Fibroblast of villous mesenchyme (primary cell): ENCODE measurements at places on chromosomes 5 and 9.

GRCh38 chr5:81782811-81783210 lies 31.9 kb upstream of the SSBP2 start:
- DNase-seq = peak; percentile 33

GRCh38 chr5:132459983-132460838 lies 30.4 kb downstream of the IRF1 start:
- DNase-seq = no peak

GRCh38 chr9:76560481-76560922 lies 101.5 kb downstream of the GCNT1 start:
- DNase-seq = peak; percentile 85

DNA sequence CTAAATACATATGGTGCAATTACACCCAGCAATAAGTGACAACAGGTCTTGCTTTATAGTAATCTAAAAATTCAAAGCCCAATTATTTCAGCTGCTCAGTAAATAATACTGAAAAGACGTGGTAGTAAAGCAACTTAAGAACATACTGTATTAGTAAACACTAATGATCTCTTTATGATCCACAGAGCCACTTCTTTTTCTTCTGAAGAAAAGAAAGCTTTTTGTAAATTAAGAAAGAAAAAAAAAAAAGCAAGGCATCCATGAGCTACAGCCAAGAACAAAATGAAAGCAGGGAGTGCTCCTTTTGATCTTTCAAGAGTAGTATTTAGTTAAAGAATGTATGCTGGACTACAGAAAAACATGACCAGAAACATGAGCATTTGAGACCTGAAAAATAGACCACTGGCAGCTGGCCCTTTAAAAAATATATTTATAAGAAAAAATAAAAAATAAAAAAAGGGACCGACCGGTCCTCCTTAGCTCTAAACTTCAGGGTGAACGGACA lies 348.7 kb downstream of the GLIS3 start:
- peak; percentile 46 for DNase-seq

DNA sequence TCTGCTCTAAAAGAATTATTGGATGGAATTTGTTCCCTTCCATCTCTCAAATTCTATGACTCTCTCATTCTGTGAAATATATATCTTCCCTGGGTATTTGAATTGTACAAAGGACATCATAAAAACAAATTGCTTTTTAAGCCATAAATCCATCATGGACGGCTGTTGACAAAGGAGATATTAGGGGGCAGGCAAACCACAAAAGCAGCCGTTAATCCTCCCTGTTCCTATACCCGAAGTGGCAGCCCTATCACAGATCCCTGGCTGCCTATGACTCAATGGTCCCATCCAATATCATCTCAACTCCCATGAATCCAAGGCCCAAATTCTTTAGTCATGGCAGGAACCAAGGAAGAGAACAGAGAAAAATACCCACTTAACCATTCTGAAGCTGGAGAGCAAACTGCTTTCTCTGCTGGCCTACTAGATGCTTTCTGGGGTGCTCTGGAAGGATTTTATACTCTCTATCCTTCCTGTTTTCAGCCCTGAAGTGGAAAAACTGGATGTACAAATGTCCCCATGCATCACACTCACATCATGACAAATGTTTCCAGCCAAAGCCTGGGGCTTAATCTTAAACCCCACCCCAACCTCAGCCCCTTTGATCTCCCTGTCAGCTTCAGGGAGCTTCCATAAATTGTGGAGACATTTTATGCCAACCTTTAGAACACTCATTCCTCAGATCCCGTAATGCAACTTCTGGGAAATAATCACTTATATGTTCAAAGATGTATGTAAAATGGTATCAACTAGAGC lies 59.5 kb downstream of the FAM114A2 start:
- no peak for DNase-seq

DNA sequence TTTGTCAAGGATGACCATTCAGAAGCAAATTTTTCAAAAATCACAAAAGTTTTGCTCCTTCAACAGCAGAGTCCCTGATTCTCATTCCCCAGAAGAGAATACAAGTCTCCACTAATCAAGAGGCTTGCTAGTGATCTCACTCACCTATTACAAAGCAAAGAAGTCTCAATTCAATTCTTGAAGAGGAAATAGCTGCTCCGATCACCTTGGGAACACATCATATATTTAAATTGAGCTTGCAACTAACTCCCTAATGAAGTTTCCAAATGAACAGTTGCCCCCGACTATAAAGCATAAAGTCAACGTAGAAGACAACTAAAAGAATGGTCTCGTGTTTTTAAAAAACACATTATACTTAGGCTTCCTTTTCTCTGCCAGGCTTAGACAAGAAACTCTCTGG lies 1.6 kb downstream of the LIFR start:
- no peak for DNase-seq

DNA sequence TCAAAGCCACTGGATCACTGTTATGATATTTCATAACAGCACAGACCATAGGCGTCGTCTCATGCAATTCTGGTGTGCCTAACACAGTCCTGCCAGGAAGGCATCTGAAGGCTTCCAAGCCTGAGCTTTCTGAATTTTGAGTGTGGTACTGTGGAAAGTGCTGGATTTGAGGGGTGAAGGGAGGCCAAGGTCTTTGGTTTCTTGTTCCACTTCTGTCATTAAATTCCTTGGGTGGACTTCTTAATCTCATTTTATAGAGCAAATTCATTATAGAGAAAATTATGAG lies 441.3 kb upstream of the PIK3R1 start:
- DNase-seq = no peak
